ENCODE measurements at places on chromosomes 4 and X.

- DNase-seq = no peak
Measured at GRCh38 chrX:118904218-118904617, 70.2 kb upstream of the LONRF3 start.

DNA sequence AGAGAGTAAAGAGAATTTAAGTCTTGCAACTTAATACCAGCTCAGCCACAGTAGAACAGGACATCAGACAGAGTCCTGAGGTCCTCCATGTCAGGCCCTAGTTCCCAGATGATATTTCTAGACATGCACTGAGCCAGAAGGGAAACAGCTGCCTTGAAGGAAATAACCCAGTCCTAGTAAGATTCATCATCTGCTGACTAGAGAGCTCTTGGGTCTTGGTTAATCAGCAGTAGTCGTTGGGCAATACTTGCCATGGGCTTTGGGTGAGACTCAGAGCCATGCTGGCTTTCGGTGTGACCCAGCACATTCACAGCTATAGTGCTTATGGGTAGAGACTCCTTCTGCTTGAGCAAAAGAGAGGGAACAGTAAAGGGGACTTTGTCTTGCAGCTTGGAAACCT lies 379.1 kb downstream of the AR start:
- no peak for DNase-seq

DNA sequence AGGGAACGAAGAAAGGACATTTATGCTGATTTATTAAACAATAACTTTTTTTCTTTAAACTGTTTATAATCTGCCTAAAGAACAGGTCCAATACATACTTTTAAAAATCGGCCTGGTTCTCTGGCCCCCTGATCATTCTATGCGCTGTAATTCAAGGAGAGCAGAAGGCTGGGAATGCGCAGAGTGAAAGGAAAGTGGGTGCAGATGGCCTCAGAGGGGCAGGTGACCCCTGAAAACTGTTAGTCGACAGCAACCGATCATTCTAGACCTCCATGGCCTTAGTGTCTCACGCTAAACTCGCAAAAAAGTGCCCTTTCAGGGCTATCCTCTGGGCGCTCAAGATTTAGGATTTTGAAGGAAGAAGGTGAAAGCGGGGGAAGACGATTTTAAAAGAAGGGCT lies 2.2 kb downstream of the PDE5A start:
- DNase-seq = no peak

DNA sequence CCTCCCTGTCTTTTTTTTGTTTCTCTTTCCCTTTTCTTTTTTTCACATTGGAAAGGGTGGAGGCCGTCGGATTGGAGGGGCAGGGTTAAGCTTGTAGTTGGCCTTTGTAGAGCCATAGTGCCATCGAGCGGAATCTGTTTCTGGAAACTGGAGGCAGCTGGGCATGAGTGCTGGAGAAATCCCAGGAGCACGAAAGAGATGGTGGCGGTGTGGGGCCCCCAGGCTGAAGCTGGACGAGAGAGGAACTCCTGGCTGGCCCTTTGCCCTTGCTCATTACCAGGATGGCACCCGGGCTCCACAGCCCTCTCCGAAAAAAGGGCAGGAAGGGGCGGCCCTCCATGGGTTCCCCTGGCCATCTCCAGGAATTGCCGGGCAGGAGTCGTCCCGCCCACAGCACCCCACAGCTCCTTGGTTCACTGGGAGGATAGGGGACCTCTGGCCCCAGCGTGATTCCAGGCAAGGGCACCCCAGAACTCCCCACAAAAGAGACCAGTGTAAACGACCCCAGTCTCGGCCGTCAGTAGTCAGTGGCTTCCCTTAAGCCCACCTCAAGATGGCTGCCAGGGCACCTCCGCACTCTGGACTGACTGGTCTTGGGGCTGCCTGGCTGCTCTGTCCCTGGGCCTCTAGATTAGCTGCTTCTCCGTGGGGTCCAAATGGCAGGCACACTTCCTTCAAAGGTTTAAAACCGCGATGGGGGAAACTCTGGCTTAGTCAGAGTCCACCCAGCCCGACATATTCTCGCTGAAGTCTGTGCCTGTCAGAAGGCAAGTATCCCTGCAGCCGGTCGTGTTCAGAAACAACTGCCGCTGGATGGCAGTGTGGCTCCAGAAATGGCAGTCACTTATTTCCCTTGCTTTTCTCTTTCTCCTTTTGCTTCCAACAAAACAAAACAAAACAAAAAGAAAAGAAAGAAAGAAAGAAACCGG lies 74.1 kb downstream of the NBDY start:
- no peak for DNase-seq

- no peak for DNase-seq
Measured at GRCh38 chr4:26719954-26720552, 136.2 kb downstream of the TBC1D19 start.

Measured in GM18507 (cell line).